ENCODE measurements at places on chromosomes 6 and 20.

GRCh38 chr20:8855315-8855714, 213.6 kb upstream of the PLCB4 start:
- no peak for DNase-seq

DNA sequence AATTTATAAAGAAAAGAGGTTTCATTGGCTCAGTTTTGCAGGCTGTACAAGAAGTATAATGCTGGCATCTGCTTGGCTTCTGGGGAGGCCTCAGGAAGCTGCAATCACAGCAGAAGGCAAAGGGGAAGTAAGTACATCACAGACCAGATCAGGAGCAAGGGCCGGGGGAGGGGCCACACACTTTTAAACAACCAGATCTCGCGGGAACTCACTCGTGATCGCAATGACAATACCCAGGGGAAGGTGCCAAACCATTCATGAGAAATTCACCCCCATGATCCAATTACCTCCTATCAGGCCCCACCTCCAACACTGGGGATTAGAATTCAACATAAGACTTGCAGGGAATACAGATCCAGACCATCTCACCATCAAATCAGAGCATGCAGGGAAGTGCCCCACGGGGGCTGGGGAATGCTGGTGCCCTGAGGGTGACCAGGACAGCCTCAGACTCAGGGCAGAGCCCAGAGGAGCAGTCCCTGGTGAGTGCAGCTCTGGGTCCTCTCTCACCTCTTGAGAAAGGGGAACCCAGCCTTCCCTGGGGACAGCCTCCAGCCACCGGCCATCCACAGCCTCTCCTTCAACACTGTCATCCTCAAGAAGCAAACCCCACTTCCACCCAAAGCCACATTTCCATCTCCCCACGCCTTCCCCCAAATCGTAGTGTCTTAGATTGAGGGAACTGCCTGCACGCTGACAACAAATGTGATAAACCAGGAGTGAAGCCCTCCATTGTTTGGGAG, 80.7 kb downstream of the ANKRD60 start:
- DNase-seq, result no peak

DNA sequence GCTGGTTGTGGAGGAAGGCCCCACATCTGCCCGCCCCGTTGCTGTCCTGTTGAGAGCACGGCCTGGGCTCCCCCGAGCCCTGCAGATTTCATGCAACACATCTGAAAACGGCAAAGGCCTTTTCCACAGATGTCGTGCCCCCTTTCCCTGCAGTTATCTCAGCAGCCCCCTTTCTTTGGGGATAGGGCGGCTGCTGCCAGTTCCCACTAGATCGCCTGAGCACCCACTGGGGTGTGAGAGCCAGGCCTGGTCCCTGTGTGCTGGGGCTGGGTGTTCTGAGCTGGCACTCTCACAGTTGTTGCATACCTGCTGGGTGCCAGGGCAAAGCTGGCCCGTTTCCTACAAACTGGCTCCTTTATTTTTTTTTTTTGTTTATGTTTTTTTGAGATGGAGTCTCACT, 12.3 kb upstream of the MTG2 start:
- no peak for DNase-seq

DNA sequence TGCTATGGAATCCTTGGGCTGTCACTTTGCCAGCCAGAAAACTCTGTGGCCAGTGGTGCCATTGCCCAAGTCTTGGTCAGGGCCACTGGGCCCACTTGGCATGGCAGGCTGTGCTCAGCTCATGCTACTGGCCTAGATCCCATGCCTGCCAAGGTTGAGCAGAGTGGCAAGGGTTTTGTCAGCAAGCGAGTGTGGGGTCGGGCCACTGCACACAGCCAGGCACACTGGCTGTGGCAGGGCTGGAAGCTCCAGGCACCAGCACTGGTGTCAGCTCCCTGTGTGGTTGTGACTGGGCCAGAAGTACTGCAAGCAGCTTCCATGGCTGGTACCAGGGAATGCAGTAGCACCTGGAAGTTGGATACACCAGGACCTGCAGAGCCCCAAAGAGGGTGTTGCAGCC, 846.8 kb downstream of the EYS start:
- DNase-seq, result no peak

DNA sequence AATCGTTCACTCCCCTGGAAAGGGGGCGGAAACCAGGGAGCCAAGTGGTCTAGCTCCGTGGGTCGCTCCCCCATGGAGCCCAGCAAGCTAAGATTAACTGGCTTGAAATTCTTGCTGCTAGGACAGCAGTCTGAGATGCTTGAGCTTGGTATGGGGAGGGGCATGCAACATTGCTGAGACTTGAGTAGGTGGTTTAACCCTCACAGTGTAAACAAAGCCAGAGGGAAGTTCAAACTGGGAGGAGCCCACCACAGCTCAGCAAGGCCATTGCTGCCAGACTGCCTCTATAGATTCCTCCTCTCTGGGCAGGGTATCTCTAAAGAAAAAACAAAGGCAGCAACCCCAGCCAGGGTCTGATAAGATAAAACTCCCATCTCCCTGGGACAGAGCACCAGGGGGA, 43.2 kb downstream of the COL21A1 start:
- DNase-seq, result no peak

GRCh38 chr6:106648651-106649308, 19.4 kb downstream of the QRSL1 start:
- DNase-seq, result no peak

DNA sequence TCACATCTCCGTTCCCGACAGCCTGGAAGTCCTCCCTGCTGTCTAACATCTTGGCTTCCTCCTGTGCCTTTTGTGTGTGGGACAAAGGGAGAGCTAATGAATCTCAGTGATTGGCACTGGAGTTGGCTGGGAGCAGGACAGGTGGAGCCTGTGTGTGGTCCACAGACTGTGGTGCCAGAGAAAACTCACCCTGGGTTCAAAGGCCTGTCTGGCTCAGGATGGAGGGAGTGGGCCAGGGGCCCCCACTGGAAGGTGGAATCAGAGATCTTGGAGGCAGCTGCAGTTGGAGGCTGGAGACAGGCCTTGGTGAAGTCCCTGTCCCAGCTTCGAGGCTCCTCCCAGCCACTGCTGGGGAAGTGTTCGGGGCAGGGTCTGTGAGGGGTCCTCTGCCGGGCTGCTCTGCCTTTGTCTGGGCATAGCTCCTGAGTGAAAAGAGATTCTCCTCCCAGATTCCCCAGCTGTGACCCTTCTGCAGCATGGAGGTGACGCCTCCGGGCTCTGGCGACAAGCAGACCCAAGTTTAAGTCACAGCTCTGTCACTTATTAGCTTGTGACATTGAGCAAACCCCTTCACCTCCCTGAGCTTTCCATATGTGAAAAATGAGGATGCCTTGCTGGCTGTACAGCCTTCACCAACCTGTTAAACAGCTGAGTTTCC, 13.9 kb upstream of the ITPR3 start:
- no peak for DNase-seq

DNA sequence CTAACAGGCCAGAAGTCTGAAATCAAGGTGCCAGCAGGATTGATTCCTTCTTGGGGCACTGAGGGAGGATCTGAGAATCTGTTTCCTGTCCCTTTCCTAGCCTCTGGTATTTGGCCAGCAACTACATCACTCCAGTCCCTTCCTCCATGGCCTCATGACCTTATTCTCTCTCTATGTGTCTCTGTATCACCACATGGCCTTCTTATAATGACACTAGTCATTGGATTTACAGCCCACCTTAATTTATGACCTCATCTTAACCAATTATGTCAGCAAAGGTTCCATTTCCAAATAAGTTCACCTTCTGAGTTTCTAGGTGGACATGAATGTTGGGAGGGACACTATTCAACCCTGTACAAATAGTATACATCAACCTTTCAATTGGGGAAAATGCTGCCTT, 29.3 kb downstream of the SCML4 start:
- DNase-seq, result no peak

DNA sequence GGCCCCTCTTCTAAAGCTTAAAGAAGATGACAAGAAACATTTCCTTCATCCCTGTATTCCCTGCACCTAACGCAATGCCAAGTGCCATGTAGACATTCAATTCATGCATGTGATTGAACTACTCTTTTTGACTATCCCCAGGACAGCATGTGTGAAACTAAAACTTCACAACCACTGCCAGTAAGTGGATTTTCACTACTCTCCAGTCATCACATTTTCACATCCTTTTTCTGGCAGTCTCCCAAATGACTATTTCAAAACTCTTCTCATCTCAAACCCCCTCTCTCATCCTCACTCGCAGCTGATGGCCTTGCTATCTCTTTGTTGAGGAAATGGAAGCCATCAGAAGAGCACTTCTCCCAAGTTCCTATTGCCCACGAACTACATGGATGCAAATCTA, 122.6 kb downstream of the OPRM1 start:
- DNase-seq, result no peak

DNA sequence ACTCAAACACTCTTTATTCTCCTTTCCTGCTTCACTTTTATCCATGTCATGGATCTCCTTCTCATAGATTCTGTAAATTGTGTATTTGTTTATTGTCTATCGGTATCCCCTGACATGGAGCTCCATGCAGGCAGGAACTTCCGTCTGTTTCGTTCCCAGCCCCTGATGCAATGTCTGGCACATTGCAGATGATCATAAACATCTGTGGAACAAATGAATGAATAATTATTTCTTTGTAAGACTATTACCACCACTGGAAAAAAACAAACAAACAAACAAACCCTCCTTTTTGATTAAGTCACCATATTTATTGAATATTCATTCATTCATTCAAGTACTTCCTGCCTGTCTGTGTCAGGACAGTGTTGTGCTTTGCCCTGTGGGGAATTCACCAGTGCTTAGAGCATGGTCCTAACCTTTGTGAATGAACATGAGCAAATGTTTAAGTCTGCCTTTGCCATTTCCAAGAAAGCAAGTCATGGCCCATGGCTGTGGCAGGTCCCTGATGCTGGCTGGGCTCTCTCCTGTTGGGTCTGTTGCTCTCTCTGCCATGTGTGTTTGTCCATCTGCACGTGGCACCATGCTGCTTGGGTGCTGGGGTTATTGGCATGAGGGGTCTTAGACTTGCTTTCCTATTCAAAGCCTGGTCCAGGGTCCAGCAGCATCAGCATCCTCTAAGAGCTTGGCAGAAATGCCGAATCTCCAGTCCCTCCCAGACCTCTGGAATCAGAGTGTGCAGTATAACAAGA, 47.5 kb upstream of the NAA20 start:
- no peak for DNase-seq

- DNase-seq, result no peak
Measured at GRCh38 chr20:33951171-33951570, 42.5 kb upstream of the RALY start.

DNA sequence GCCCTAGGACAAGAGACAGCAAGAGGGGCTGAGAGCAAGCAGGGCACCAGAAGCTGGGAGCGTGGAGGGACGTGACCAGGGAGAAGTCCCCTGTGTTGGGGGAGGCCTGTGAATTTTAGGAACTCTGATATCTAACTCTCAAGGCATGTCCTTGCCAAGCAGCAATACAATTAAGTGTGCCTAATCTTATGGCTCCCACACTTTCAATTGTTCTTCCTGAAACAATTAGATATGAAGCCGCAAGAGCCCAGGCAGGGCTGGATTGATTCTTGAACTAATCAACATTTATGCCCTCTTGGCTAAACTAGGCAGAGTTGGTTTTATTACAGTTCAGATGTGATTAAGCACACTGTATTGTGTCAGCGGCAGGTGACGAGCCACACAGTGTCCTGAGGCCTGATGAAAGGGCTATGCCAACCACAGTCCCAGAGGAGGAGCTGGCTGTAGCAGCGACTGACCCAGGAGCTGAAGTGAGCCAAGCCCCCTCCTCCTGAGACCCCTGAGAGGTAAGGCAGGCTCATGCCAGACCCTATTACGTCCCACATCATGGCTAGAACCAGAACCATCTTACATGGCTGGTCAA, 4.2 kb upstream of the MAVS start:
- DNase-seq, result no peak

GRCh38 chr20:62487-62886, 25.0 kb upstream of the DEFB125 start:
- DNase-seq, result no peak

GRCh38 chr20:25126204-25127029, 44.5 kb upstream of the VSX1 start:
- no peak for DNase-seq

DNA sequence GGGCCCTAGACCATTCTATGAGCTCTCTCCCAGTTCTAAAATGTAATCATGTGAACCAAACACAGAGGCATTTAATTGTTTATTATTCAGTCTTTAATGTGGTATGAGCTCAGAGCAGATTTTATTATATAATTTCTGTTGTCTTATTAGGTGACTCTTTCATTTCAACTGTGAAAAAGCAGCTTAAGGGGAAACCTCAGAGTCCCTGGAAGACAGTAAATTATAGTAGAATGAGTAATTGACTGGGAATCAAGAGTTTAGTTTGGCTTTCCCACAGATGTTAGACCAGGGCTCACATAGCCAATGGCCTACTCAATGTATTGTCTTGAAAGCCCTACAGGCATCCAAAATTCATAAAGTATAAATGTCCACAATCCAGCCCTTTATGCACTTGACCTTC, 390.4 kb upstream of the SLC35B3 start:
- DNase-seq, result no peak

- no peak for DNase-seq
Measured at GRCh38 chr20:63243604-63244247, 8.0 kb downstream of the BIRC7 start.

GRCh38 chr20:57987659-57988058, 240.8 kb downstream of the ANKRD60 start:
- DNase-seq, result no peak

DNA sequence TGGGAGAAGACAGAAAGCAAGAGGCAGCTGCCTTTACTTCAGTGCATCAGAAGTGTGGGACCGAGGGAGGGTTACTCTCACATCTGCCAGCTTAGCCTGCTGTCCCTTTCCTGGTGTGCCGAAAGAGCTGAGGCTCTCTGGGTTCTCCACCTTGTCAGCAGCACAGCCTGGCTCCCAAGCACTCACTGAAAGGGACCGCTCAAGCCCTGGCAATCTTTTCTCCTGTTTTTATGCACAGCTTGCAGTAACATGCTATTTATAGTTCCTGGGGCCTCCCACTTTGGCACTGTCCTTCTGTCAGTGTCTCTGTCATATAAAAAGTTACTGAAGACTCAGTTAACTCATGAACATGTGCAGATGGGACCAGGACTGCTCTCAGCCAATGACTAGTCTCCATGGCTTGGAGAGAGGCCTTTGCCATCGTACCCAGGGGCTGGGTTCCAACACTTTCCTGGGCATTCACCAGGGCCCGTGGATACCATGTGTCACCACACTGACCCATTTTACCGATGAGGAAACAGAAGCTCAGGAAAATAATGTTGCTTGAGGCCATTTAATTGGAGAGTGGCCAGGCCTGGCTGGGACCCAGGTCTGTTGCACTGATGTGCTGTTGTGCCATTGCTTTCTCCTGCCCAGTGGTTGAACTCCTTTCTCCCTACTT, 46.2 kb downstream of the PANK2 start:
- DNase-seq, result no peak
